ENCODE measurements at places on chromosomes 16 and 17.

DNA sequence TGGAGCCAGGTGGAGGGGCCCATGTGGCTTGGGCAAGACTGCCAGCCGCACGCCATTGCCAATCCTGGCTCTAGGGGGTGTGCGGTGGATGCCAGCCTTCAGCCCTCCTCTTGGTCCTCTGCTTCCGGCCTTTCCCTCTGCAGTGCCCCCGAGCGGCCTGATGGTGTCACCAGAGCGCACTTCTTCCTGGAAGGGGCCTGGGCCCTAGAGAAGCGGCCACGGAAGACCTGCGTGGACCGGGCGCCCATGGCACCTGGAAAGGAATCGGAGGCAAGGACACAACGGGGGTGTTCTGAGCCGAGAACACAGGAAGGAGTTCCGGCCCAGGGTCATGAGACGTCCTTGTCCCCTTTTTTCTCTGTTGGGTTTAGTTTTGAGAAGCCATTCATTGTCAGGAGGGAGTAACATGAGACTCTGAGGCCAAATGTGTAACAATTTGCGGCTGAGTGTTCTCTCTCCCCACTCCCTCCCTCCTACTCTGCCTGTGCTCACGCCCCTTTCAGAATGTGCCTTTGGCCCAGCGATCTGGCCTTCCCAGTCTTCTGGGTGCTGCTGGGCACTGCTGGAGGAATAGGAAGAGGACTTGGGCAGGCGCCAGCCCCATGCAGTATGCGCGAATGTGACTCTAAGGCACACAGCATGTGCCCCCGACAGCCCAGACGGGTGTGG lies 92.8 kb downstream of the IRX3 start:
- DNase-seq, result no peak

DNA sequence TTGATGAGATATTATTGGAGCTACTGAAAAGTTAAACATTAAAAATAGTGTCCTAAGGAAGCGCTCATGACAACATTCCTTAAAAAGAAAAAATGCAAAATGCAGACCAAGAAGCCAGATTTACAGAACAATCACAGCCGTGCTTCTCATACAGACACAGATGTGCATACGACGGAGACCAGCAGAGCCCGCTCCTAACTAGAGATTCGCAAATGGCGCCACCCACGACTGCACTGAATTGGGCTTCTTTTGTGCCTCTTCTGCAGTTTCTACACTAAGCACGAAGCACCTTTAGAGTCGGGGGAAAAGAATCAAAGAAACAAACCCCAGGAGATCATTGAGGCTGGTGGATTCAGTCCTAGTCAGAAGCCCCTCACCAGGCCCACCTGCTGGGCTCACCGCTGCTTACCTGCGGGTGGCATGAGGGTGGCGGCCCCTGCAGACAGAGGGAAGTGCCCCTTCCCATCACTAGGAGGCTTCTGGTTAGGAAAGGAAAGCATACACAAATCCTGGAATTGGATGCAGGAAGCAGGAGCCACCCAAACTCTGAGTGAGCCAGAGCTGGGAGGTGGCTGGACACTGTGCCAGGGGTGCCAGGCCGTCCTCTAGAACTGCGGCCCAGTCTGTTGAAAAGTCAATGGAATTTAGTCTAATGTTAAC lies 64.9 kb upstream of the CHMP6 start:
- DNase-seq, result no peak

DNA sequence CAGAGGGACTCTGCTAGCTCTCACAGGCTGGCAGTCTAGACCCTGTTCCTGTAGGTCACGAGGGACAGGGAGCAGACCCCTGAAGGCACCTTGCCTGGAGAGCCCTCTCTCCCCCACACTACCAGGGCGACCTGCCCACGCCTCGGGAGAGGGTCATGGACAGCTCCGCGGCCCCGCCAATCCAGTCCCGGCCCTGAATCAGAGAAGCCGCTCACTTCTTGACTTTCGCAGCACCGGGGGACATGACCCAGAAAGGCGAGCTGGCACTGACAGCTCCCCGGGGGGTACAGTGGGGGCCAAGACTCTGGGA lies 5.1 kb downstream of the KIFC3 start:
- no peak for DNase-seq

DNA sequence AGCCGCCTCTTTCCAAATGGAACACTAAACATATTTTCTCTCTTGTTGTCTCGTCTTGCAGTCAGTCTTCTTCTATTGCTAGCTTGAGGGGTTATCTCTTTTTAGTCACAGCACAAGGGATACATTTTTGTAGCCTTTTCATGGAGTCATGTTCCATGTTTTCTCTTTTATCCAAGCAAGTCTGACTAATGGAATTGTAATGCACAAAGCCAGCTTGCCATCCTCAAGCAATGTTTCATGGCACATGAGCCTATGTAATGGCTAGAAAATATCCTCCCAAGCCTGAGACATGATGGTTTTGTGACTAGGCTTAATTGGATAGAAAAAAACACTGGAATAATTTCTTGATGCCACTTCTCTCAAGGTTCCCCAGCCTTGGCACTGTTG lies 414.6 kb upstream of the GOT2 start:
- DNase-seq, result no peak

DNA sequence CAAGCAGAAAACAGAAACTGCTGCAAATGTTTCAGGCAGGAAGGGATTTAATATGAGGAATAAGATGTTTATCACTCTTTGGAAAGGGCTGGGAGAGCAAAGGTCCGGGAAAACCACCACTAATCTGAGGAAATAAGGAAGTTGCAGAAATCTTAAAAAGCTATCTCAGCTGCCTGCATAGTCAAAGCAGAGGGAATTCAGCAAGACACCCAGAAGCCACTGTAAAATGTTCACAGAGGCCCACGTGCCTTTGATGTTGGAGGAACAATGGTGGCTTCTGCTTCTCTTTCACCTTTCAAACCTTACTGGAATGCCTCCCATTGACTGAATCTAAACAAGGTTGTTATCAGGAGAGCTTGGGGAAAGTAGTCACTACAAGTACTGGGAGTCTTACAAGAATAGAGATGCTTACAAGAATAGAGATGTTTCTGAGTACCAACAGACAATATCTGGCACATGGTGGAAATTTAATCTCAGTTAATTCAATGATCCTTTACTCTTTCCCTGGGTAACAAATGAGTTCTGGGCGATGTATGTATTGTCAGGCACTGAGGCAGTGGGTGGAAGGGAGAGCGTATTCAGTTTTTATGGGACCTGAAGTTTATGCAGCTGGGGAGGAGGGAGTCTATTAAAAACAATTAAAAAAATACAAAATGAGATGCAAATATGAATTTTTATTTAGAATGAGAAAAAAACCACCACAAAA lies 56.1 kb upstream of the MED13 start:
- no peak for DNase-seq

- DNase-seq, result no peak
Measured at GRCh38 chr17:64329588-64329987, 61.1 kb downstream of the PECAM1 start.

- DNase-seq, result no peak
Measured at GRCh38 chr17:69607162-69607834, 192.8 kb downstream of the MAP2K6 start.

DNA sequence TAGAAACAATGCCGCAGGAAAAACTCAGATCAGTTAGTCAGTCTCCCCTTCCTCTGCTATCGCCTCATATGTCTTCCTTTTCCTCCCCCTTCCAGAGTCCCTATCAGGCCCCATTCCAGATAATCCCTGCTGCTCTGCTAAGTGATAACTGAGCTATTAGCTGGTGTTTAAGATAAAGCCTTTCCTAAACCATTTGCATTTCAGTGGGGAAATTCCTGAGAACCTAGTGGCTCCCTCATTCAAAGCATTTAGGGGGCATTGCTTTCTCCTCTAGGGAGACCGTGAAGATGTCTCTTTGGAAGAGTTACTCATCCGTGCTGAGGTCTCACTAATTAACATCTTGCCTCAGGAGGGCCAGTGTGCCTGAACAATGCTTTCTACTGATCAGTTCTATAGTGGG lies 401.6 kb downstream of the NPIPA7 start:
- DNase-seq, result no peak

DNA sequence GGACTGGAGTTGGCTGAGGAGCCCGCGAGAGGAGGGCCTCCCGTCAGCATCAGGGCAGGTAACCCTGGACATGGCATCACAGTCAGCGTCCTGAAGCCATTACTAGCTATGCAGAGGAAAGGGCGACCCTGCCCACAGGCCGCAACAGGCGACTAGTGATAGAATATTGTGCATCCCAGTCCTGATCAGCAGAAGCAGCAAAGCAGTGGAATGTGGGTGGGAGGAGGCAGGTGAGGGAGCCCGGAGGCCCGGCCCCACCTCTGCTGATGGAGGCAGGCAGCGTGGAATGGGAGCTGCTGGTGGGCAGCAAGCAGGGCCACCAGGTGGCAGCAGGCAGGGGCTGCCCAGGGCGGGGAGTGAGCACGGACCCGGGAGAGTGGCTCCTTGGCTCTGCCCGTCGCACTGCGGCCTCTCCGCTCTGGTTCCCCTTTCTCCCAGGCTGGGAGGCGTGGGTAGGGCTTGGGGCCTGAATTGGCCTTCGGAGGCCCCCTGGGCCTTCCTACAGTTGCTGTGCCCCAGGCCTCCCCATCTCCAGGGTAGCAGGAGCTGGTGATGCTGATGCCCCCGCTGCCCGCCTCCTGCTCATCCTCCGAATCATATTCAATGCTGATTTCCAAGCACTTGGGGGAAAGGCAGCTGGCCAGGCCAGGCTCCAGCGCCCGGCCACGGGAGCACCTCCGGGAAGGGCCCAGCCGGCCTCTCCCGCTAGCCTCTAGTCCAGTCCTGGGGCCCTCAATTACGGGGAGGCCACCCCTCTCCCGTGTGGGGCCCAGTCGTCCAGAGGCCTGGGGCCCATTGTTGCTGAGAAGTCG lies 20.2 kb downstream of the TSPOAP1 start:
- DNase-seq, result no peak

- DNase-seq, result no peak
Measured at GRCh38 chr17:78357672-78358537, 2.0 kb downstream of the SOCS3 start.

- no peak for DNase-seq
Measured at GRCh38 chr17:38539386-38539785, 66.4 kb downstream of the SRCIN1 start.

DNA sequence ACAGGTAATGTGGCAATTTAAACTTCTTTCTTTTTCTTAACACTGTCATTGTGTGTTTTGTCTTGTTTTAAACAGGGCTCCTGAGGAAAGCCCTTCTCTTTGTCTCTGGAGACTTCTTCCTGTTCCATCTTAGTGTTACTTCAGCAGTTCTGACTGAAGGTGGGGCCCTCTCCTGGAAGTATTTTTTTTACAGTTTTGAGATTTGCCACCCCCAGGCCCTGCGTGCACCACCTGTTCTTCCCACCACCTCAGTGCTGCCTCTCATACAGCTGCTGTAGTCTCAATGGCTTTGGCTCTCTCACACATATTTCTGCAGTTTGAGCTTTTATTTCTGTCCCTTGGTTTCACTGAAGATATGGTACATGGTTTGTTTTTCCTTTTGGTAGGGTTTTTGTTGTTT lies 52.5 kb upstream of the ALDH3A1 start:
- no peak for DNase-seq

GRCh38 chr17:57723427-57724025 lies 21.6 kb downstream of the CCDC182 start:
- no peak for DNase-seq

GRCh38 chr17:77700165-77700881 lies 258.2 kb upstream of the TNRC6C start:
- no peak for DNase-seq

DNA sequence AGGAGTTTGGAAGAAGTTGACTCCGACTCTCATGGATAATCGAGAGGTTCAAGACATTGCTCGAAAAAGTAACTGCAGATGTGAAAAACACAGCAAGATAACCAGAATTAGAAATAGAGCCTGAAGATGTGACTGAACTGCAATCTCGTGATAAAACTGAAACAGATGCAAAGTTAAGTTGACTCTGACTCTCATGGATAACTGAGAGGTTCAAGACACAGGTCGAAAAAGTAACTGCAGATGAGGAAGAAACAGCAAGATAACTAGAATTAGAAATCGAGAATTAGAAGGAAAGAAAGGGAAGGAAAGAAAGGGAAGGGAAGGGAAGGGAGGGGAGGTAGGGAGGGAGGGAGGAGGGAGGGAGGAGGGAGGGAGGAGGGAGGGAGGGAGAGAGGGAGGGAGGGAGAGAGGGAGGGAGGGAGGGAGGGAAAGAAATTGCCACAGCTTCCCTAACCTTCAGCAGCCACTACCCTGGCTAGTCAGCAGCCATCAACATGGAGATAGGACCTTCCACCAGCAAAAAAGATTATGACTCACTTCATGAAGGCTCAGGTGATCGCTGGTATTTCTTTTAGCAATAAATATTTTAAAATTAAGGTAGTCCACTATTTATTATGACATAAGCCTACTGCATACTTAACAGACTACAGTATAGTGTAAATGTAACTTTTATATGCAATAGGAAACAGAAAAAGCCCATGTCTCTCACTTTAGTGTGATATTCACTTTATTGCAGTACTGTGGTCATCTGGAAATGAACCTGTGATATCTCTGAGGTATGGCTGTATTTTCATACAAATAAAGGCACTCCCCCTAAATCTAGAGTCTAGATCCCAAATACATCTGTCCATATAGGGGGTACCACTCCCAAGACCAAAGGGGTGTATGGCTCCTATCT lies 68.3 kb downstream of the KANSL1 start:
- DNase-seq, result no peak

DNA sequence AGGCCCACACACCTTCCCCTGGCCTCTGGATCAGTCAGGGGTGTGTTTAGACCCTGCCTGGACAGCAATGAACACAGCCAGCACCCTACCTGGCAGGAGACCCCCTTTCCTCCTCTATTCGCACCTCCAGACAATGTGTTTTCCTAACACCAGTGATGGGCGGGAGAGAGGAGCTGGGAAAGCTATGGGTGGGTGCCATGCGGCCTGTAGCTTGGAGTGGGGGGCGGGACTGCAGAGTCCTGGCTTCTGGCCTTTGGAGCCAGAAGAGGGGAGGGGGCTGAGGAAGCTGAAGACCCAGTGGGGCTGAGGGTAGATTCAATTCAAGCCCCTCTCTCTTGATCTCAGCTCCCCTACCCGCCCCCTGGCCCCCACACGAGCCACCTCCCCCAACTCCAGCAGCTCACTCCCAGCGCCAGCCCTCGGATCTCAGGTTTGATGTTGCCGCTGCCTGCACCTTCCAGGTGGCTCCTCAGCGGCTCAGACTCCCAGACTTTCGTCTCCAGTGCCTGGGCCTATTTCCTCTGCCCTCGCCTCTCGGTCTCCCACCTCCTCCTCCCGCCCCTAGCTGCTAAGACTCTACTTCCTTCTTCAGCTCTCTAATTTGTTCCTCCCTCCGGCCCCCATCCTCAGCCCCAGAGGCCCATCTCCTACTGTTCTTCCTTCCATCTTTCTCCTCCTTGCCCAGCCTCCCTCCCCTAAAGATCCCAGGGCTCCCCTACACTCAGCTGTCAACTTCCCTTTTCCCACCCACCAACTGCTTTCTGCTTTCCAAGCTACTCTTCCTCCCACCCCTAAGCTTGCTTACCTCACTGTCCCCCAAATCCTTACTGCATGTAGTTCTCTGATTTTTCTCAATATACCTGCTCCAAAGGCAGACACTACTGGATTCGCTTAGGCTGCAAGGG lies 6.8 kb upstream of the SP6 start:
- no peak for DNase-seq

GRCh38 chr17:27345141-27345904 lies 51.4 kb downstream of the WSB1 start:
- no peak for DNase-seq

- no peak for DNase-seq
Measured at GRCh38 chr17:27893841-27894503, 807 bp upstream of the LYRM9 start.

- no peak for DNase-seq
Measured at GRCh38 chr16:54197758-54198157, 88.8 kb downstream of the IRX3 start.

- DNase-seq, result no peak
Measured at GRCh38 chr17:71286625-71287024, 834.2 kb upstream of the SOX9 start.

Measured in activated T-helper 1 cell treated with anti-CD3 and anti-CD28 coated beads, Interleukin-2, amount 50 U/mL, for 16 hours (primary cell).